Stimulated activated naive CD4-positive, alpha-beta T cell treated with Interleukin-2 at 50 U/mL for 16 hours (primary cell): ENCODE measurements at places on chromosomes 7 and 10.

GRCh38 chr7:117217106-117218035, 105.5 kb downstream of the WNT2 start:
- DNase-seq = no peak

DNA sequence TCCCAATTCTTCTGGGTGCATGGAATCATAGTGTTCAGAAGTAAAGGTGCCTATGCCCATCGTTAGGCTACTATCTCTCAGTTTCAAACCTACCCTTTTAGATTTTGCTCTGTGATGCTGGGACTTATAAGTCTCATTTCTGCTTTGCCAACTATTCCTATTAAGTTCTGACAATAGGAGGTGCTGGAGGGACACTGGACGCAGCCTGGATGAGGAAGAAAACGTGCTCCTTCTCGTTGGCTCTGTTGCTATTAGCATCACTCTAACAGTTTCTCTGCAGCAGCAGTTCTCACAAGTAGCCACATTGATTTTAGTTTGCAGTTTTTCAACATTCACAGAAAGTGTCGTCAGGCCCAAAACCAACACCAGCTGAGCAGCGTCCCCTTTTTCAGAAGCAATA, 72.4 kb downstream of the ABCC2 start:
- DNase-seq = no peak

- DNase-seq = no peak
Measured at GRCh38 chr10:108204528-108205305, 1040.2 kb upstream of the SORCS1 start.

DNA sequence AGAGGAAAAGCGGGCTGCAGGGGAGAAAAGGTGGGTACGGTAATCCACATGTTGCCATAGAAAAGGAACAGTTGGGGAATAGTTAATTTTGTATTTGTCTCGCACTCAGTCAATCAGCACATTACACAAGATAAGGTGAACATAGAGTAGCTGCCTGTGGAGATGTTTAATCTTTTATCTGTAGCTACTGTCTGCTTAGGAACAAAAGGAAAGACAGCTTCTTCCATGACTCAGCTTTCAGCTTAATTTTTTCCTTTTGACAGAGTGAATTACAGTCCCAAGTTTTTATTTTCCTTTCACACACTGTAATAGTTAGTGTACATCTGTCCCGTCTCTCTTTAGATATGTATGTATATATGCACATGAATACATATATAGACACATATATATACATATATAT, 39.3 kb upstream of the PODXL start:
- DNase-seq = no peak

DNA sequence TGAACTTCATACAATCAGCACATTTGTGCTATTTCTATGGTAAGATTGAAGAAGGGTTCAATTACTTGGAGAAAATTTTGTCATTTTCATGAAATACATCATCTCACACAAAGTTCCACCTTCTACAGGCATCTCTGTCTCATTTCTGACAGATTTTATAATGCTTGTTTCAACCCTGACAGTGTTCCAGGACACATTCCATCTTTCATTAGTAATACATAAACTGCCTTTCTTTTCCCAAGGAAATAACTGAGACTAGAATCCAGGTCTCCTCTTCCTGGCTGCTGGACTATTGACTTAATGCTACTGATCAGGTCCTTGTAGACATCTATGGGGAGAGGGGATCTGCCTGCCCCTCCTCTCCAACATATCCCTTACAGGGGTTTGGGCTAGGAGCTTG, 70.1 kb upstream of the PLPP4 start:
- no peak for DNase-seq

DNA sequence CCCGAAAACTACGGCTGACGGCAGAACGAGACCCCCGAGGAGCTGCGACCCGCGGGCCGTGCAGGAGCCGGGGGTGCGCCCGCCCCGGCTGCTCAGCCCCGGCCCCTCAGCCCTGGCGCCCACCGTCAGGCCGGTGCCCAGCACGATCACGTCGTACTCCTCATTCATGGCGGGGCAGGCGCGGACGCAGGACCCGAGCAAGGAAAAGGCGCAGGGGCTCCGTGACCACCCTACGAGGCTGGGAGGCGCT, 218 bp downstream of the GDI2 start:
- DNase-seq = no peak

GRCh38 chr7:50652400-50653125, 87.4 kb upstream of the DDC start:
- DNase-seq = no peak

DNA sequence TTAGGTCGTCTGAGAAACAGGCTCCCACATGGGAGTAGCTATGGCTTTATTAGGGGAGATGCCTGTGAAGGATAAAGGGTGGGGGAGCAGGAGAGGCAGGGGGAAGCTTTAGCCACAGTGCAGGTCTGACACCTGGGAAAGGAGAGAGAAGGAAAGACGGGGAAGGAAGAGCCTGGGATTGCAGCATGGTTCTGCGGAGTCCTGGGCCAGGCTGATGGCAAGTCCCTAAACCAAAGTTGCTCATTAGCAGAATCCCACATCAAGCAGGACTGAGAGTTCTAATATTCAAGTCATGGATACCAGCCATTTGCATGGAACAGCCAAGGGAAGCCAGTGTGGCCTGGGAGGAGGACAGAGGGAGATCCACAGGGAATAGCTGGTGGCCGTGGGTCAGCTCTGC, 414.8 kb downstream of the RPS24 start:
- no peak for DNase-seq

DNA sequence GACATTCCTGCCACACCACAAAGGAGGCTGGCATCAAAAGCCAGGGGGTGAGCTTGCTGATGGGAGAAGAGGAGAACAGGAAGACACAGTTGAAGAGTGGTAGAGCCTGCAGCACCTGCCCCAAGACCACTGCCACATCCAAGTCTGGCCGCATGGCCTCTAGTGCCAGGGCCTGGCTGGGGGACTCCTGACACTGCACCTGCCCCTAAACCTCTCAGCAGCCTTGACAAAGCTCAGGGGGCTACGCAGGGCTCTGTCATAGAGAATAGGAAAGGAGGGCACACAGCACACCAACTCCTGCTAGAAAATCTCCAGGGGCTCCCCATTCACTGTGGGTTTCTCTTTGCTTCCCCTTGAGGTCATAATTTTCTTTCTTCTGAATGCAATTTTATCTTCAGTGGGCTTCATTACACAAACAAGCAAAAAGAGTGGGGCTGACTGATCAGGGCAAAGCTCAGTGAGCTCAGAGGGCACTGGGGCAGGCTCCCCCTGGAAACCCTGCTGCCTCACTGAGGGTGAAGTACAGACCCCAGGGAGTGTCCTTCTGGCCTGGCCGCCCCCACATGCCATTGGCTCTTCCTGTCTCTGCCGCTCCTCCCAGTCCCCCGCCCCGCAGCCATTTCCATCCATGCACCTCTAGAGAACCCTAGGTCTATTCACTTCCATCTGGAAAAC, 37.2 kb downstream of the VOPP1 start:
- no peak for DNase-seq

- no peak for DNase-seq
Measured at GRCh38 chr7:105830405-105831301, 45.7 kb downstream of the ATXN7L1 start.

- DNase-seq = no peak
Measured at GRCh38 chr7:108347616-108348015, 108.6 kb downstream of the NRCAM start.

GRCh38 chr7:122682815-122683550, 15.9 kb downstream of the RNF133 start:
- no peak for DNase-seq
